ENCODE measurements at places on chromosomes 3 and 15.

DNA sequence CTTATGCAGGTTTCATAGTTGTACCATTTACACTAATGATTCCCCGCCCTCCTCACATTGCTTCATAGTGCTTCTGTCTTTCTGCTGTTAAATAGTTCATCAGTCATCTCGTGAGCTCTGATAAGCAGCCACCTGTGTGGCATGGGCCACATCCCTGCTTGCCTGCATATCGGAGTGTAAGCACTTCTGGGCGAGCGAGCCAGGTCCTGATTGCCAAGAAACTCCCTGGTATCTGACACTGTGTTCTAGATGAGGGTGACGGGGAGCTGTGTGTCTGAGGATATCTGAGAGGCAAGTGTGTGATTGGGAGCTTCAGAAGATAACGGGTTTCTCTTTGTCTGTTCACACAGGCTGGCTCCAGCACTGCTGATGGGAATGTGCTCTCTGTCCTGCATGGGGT is 130.6 kb downstream of the LRIG1 start:
- DNase-seq = no peak

DNA sequence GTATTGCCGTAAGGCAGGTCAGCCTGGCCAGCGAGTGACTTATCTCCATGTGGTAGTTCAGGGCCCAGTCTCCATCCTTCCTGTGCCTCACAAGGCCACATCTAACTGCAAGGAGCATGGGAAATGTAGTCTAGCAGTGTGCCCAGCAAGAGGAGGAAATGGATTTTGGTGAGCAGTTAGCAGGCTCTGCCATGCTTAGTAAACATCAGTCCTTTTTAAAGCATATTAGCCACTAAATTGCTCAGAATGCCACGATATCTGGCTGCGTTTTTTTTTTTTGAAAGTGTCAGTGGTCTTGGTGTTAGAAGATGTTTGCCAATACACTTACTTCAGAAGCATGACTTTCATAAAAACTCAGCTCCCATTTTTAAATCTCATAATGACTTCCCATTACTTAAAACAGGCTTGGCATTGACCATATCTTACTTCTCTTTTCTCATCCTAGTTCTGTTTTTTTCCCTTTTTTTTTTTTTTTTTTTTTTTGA is 470.2 kb upstream of the TPRG1 start:
- no peak for DNase-seq

DNA sequence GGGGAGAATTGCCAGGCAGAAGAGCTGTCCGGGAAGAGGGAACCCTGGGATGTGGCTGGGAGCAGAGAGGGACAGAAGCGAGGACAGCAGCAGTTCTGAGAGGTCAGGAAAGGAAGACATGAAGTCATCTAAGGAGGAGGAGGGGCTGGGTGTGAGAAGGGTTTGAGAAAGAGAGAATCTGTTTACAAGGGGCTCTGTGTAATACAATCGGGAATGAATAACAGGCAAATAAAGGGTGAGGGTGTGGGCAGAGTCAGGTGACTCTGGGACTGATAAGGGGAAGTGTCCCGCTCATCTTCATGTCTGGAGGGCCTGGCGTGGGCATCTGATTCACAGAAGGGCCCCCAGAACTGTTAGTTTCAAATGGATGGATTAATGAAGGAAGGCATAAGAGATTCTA is 191.3 kb downstream of the XXYLT1 start:
- no peak for DNase-seq

- DNase-seq = no peak
Measured at GRCh38 chr3:148420242-148420641, 277.5 kb upstream of the AGTR1 start.
